NCI-H82 (cell line): ENCODE measurements at places on chromosomes 1 and 21.

DNA sequence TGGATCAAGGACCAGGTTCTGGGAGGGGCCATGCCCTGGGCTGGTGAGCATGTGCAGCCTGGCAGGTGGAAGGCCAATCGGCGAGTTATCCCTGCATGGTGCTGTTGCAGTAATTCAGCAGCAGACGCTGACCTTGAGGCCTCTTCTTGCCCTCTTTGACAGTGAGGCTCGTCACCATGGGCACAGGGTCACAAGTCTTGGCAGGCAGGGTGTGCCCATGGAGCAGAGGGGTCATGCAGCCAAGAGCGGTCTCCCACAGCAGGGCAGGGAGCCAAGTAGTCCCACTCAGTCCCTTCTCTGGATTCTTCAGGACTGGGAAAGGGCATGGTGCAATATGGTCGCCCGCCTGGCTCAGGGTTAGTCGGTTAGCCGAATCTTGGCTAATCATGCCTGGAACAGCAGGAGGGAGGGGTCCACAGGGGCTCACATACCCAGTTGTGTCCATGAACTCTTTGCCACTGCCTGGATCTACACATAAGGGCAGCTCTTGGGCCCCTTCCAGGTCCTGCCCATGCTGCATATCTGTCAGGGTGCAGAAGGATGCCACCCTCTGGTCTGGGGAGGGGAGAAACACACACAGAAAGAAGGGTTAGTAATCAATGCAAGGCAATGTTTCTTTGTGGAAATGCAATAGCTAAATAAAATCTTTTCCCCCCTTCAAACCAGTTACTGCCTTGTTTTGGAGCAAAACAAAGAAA, 226.8 kb downstream of the SIPA1L2 start:
- no peak for DNase-seq

GRCh38 chr1:115275216-115275615, 62.8 kb downstream of the NGF start:
- peak; percentile 65 for DNase-seq

- no peak for DNase-seq
These were observed 11.4 kb upstream of the CFAP126 start for GRCh38 chr1:161379071-161379470.

- peak; percentile 51 for DNase-seq
These were observed 790 bp downstream of the TESK2 start for GRCh38 chr1:45490121-45490625.

- no peak for DNase-seq
These were observed 223.4 kb upstream of the DUSP10 start for GRCh38 chr1:221965252-221965651.

DNA sequence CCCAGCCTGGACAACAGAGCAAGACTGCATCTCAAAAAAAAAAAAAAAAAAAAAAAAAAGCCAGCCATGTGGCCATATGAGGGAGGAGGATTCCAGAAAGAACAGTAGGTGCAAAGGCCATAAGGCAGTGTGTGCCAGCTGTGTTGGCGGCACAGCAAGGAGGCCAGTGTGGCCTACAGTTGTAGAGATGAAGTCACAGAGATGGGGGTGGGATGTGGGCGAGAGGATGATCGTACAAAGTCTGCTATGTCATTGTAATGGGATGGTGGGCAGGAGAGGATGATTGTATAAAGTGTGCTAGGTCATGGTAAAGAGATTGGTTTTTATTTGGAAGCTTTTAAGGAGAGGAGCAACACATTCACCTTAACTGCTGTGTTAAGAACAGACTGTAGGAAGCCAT, 9.8 kb upstream of the CR1 start:
- DNase-seq = no peak

GRCh38 chr1:163038928-163039706, 30.0 kb upstream of the RGS4 start:
- DNase-seq = no peak

DNA sequence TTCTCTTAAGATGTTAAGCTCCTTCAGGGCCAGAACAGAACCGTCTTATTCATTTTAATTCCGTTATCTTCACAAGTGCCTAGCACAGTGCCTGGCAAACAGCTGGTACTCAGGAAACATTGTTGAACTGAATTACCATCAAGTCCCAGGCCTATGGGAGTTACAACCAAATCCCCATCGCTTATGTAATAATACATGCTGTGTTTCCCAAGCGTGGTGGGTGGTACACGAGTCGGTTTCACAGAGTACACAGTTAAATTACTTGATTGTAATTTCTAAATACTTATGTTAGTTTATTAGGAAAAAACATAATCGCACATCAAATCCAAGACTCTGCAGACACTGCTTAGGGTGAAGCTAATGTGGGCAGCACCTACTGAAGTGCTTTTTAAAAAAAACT, 1.0 kb downstream of the ANGEL2 start:
- DNase-seq = peak; percentile 62

DNA sequence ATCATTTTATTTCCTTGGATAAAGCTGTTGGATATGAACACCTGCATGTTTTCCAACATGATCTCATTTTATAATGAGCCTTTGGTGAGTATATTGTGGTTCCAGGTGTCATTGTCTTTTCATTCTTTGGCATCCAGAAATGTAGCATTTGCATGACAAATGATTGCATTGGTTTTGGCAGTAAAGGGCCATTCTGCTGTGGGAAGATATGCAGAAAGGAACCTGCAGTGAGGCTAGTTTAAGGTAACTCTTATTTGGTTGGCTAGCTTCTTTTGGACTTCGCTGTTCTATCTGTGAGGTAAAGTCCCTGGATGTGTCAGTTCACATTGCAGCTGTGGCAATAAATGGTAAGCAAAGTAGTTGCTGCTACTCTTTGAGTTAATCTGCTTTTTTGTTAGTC, 343.0 kb downstream of the AMY1C start:
- DNase-seq = no peak

DNA sequence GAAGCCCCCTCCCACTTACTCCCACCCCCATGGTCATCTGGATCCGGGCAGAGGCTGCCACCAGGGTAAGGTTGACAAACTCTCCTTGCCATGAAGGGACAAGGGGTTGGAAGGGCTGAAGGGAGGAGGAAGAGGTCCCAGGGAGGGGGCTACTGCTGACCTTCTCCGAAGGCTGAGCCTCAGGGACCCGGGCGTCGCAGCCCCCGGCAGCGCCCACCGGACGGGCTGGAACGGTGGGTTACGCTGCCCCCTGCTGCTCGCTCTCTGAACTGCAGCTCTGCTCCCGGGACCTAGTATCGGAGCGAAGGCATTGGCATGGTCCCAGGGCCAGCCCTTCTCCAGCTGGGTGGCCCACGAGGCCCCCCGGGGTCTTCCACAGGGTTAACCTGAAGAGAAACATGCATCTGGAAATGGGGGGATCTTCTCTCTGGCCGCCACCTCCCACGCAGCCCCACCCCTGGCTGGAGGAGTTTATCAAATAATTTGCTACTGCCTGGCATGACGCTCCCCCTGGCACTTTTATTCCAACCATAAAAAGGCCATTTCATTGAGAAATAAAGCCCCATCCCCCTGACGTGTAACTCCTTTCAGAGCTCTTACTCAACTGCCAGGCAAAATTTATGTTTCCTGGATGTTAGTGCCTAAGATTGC, 70.4 kb upstream of the TARDBP start:
- DNase-seq = peak; percentile 77

- DNase-seq = no peak
These were observed 37.2 kb upstream of the ETS2 start for GRCh38 chr21:38768471-38769063.

DNA sequence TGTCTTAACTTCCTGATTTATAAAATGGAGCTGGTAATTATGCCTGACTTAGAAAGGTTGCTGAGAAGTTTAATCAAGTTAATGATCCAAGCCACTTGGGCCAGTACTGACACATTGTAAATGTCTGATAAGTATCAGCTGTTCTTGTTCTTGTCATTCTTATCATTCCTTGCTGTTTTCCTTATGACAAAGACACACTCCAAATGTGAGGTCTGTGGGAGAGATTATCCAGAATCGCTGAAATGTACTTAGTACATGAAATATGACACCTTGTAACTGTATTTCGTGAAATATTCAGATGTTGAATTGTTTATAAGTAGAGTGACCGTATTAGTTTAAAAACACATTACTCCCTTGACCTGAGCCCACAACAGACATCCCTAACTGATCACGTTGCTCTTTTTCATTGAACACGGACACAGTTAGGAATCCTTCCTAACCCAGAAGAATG, 6.1 kb downstream of the AADACL4 start:
- no peak for DNase-seq

GRCh38 chr21:19900149-19900548, 1098.1 kb upstream of the NCAM2 start:
- DNase-seq = no peak

DNA sequence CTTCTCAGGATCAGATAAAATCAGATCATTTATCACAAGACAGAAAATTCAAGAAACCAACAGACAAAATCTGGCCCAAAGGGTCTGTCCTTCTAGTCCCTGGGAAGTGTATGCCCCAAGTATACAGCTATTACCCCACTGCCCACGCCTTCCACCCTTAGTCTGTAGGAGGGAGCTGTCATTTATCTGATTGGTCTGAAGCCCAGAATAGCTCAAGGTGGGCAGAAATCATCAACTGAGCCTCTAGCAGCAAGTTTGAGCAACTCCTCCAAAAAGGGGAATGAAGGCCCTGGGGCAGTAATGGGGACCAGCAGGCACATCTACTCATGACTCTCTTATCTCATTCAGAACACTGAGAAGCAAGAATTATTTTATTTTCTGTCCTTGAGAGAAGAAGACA, 126.9 kb downstream of the MATN1 start:
- DNase-seq = no peak

- DNase-seq = peak; percentile 53
These were observed 648 bp upstream of the ADAR start for GRCh38 chr1:154608397-154609270.

GRCh38 chr1:26275580-26276431, 4.1 kb upstream of the SH3BGRL3 start:
- DNase-seq = peak; percentile 91

GRCh38 chr1:27504588-27505419, 14.8 kb upstream of the WASF2 start:
- no peak for DNase-seq

DNA sequence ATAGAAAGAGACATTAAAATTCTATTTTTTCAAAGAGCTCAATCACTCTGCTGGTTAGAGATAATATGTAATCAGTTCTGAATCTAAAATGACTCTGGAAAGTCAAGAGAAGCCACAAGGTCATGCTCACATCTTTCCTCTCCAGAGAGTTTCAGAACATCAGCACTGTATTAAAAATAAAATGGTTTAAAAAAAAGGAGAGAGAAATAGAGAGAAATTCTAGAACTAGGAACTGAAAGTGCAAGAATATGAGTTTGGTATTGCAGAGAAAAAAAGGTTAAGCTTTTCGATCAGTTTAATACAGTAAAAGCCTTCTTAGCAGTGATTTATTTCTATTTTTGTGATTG, 44.0 kb upstream of the DIPK1A start:
- no peak for DNase-seq

- DNase-seq = no peak
These were observed 652 bp upstream of the GPX7 start for GRCh38 chr1:52601519-52601918.

GRCh38 chr21:17085707-17086106, 427.1 kb upstream of the CXADR start:
- DNase-seq = no peak

DNA sequence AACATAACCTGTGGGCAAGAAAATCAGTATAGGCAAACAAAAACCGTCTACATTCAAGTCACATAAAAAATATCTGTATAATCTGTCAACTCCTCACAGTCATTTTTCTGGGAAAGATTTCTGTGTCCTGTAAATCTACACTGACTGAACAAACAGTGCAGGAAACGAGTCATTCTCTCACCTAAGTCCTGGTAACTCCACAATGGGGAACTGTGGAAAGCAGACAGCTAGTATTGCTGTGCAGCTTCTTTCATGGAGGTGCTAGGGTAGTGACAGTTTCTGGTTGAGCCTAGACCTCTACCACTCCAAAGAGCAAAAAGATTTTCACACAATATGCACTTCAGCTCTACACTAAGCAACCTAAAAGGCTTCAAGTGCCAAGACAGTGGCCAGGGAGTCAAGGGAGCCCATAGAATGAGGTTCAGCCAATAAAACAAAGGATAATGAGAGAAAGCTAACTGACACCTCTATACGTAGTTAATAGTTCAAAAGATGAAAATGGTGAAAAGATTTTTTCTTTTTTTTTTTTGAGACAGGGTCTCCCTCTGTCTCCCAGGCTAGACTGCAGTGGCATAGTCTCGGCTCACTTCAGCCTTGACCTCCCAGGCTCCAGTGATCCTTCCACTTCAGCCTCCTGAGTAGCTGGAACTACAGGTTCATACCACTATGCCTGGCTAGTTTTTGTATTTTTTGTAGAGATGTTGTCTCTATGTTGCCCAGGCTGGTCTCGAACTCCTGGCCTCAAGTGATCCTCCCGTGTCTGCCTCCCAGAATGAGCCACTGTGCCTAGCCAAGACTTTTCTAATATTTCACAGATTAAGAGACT, 5.5 kb downstream of the PTP4A2 start:
- DNase-seq = no peak

DNA sequence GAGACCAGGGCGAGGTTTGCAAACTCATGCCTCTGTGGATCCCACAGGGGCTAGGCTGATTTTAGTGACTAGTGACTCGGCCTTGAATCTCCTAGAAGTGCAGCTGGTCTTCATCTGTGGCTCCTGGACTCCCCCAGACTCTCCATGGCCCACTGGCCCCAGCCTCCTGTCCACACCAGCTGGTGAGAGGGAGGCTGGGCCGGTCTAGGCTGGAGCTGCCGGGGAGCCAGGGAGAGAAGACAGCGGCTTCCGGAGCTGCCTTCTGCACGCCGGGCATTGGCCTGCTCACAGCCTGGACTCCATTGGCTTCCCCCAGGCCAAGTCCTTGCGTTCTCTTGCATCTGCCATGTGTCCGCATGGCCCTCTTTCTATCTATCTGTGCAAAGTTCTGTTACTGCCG, 52.1 kb upstream of the COL6A1 start:
- DNase-seq = no peak

DNA sequence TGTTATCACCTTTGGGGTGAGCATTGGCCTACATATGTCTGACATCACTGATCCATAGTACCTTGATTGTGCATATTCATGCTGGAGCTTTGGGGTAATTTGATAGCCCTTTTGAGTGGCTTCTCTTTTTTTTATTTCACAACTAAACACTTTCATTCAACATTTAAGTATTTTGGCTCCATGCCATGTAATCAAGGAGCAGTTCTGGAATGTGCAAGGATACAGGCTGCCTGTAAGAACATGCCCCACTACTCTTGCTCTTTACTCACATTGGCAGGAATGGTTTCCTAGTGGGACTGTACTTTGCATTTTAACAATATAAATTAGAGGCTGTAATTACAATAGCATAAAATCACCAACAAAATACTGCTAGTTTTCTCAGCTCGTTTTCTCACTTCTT, 300.7 kb upstream of the SPAG17 start:
- DNase-seq = no peak

- DNase-seq = no peak
These were observed 40.6 kb upstream of the ARTN start for GRCh38 chr1:43893006-43893405.

GRCh38 chr1:15299806-15300205, 52.8 kb downstream of the FHAD1 start:
- no peak for DNase-seq
